Brain pericyte (primary cell): ENCODE measurements at places on chromosomes 11 and 22.

DNA sequence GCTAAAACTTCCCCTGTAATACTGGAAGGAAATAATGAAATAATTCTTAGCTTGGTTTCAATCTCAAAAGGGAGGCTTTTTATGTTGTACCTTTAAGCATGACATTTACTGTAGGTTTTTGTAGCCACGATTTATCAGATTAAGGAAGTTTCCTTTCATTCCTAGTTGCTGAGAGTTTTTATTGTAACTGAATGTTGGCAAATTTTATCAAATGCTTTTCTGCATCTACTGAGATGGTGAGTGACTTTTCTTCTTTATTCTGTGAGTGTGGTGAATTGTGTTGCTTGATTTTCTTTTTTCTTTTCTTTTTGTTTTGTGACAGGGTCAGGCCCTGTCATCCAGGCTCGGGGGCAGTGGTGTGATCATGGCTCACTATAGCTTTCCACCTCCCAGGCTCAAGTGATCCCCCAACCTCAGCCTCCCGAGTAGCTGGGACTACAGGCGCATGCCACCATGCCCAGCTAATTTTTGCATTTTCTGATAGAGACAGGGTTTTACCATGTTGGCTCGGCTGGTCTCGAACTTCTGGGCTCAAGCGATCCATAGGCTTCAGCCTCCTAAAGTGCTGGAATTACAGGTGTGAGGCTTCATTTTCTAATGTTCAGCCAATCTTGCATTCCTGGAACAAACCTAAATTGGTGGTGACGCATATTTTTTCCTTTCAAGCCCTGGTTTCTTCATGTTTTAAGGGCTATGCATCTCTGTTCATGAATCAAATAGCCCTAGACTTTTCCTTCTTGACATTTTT, 26.2 kb downstream of the SUSD2 start:
- DNase-seq: no peak

GRCh38 chr11:11163236-11163635, 189.8 kb downstream of the CSNK2A3 start:
- no peak for DNase-seq

DNA sequence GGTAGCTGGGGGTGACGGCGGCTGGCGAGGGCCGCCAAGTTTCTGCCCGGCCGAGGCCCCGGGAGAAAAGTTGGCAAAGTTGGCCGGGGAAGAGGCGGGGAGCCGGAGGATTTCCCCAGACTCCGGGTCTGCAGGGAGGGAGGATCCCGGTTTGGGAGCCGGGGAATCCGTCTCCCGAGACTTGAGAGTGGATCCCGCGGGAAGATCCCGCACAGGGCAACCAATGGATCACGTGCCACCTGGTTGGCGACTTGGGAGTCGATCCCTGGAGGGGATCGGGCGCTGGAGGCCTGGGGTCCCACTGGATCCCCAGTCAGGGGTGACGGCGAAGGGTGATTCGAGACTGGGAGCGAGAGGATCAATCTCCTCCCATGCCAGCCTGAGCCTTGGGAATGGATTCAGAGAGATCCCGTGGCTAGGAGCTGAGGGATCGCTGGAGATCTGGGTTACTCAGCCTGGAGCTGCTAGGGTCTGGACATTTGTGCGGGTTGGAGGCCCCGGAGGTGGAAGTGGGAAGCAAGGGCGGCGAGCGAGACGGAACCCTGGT, 394 bp downstream of the KIAA1671 start:
- no peak for DNase-seq

DNA sequence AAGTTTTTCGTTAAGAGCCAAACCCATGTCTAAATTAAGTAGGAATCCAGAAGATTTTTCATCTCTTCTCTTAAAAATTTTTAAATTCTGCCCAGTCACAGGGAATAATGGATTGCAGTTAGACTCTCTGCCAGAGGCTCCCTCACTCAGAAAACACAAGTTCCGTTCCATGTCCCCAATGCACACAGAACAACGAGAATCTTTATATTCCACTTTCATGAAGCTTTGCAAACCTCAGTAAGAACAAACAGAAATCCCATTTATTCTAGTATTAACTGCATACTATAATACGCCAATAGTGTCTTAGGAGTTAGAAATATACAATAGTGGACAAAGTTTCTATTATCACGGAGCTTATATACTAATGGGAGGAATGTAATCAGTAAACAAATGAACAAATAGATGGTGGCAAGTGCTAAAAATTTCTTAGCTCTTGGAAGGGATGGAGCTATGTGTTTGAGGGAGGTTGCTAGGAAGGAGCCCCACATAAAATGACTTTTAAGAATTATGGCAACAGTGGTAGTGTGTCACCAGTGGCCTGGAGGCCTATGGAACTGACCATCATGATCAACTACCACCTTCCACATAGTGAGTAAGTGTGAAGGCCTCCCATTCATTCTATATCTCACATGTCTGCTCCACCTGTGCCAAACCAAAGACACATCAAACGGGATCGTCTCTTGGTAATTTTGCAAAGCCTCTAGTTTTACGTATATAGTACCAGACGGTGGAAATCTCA, 24.9 kb downstream of the PICALM start:
- DNase-seq: no peak

- DNase-seq: no peak
These were observed 107.7 kb upstream of the POU2AF2 start for GRCh38 chr11:111137846-111138245.

DNA sequence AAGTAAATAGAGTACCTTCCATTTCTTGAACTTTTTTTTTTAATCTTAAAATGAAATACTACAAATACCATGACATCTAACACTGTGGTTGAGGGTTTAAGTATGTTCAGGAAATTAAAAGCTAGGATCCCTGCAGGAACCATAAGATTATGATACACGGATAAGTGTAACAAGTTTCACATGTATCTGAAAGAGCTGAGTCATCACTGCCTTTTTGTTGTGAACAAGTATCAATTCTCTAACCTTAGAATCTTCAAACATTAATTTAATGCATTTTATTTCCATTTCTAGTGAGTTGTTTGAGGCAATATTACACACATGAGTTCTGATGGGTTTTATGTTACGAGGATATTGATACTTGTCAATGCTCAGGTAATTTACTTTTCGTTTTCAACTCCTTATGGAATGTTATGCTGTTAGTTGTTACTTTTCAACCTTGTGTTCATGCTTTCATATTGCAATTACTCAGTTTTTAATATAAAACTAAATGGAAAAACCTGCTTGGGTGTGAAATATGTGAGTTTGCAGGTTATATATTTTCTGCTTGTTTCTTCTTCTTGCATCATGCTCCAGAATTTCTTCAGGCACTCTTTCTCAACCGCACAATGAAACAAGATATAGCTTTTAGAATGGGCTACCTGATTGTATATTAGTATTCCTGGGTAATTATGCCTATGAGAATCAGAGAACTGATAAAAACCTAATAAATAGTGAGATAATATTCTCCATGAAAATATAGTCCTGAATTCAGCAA, 361.3 kb upstream of the MTNR1B start:
- DNase-seq: no peak

- DNase-seq: no peak
These were observed 23.5 kb upstream of the L3MBTL2 start for GRCh38 chr22:41181349-41182241.

DNA sequence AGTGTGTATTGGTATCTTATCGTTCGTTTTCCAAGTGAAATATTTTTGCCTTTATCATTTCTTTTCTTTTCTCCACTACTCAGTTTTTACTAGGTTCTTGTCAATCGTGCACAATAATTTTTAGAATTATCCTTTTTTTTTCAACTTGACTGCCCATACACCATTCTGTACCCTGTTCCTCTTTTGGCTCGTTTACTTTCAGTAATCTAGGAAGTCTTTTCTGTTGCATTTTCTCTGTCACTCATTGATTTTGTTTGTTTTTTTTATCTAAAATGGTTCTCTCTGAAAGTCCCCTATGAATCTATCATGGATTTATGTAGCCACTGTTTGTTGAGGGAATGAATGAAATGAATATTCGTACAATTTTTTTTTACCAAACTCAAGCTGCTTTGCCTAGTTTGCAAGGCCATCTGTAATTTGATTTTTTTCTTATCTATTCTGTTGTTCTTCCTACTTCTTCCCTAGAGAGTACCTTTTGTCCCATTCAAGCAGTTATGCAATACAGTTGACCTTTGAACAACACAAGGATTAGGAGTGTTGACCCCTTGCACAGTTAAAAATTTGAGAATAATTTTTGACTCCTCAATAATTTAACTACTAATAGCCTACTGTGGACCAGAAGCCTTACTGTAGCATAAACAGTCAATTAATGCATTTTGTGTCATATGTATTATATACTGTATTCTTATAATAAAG, 166.3 kb downstream of the TMEM135 start:
- DNase-seq: no peak

GRCh38 chr11:14803846-14804245, 88.2 kb downstream of the CYP2R1 start:
- no peak for DNase-seq

DNA sequence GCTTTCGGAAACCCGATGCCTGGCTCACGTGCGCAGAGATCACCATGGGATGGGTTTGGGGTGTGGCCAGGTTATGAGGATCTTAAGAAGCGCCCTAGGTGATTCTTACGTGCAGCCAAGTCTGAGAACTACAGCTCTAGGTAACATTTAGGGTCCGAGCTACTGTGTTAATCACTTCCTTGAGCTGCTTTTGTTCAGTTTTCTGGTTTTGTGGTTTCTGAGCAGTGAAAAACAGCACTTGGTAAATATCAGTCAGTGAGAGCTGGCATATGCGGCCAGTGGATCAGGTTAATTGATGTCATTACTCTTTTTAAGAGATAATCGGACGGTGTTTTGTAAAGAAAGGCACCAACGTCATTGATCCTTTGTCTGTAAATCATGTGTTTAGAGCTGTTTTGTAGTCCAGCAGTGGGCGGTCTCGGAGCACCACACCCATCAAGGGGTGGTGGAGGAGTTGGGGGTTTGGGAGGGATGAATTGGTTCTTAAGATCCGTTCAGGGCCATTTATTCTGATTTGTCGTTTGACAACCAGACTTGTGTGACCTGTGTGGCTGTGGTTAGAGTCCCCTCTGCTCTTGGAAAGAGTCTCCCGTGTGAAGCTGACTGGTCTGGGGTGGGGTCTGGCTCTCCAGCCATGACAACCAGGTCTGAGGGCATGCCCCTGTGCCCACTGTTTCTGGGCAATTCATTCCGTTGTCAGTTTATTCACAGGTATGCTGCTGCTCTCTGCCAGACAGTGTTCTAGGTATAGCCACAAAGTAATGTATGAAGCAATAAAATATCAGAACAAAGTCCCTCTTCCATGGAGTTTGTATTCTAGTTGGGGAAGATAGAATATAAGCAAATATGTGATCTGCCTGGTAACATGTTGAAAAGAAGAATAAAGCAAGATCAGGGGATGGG, 61.9 kb upstream of the SORL1-AS1 start:
- no peak for DNase-seq

DNA sequence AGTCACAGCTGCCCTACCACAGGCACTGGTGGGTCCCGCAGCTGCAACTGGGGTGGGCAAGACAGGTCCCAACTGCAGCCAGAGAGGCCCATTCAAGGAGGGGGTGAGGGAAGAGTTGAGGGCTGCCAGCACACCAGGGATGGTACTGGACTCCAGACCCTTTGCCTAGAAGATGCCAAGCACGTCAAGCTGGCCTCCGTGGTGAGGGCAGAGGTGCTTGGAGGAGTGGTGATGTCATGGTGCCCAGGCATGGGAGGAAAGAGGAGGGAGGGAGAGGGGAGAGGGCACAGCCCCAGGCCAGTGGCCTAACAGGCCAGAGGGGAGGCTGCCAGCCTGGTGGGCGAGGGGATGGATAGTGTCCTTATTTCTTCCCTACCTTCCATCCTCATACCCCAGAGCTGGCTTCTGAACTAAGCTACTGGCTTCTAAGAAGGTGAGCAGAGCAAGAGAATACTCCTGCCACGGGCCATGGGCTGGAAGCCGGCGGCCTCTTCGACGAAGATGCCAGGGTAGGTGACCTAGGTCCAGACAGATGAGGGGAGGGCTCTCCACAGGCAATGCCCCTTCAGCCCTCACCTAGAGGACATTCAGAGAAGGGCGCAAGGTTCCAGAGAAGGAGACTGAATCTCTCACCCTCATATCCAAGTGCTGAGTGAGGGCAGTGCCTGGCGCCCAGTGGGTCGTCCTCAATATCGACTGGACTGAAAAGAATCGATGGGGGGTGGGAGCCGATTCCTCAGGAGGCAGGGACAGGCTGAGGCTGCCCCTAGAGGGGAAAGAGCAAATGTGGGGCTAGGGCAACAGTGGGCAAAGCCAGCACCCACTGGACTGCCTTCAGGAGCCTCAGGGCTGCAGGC, 1.8 kb downstream of the SYT7 start:
- no peak for DNase-seq

- no peak for DNase-seq
These were observed 116.6 kb downstream of the PLEKHA7 start for GRCh38 chr11:16897470-16898061.

GRCh38 chr11:132093536-132094259, 723.3 kb downstream of the NTM start:
- no peak for DNase-seq

DNA sequence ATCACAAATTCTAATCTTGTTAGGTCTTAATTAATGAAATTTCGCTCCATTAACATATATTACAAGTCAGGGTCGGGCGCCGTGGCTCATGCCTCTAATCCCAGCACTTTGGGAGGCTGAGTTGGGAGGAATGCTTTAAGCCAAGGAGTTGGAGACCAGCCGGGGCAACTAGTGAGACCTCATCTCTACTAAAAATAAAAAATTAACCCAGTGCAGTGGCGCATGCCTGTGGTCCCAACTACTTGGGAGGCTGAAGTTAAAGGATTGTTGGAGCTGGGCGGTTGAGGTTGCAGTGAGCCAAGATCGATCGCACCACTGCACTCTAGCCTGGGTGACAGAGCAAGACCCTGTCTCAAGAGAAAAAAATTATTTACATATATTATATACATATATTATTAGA, 1.9 kb downstream of the TMA7B start:
- DNase-seq: no peak

- DNase-seq: no peak
These were observed 30.9 kb downstream of the ART5 start for GRCh38 chr11:3610846-3611245.

- no peak for DNase-seq
These were observed 34.2 kb upstream of the PRAME start for GRCh38 chr22:22593250-22593649.

DNA sequence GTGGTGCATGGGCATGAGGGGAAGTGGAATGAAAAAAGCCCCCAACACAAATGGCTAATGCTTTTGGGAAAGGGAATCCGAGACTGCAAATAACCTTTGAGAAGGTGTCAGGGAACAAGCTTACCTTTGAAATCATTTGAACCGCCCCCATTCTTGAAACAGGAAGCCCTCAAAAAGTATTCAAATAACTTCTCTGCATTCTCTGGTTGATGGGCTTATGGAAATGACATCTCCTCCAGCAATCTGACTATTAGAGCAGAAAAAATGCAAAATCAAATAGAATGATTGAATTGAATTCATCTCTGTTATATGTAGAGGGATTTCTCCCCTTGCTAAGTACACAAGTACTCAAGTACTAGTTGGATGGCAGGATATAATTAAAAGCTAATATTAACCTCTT, 409.9 kb downstream of the TMEM135 start:
- DNase-seq: no peak

- no peak for DNase-seq
These were observed 20.3 kb upstream of the MALAT1 start for GRCh38 chr11:65478388-65479183.

DNA sequence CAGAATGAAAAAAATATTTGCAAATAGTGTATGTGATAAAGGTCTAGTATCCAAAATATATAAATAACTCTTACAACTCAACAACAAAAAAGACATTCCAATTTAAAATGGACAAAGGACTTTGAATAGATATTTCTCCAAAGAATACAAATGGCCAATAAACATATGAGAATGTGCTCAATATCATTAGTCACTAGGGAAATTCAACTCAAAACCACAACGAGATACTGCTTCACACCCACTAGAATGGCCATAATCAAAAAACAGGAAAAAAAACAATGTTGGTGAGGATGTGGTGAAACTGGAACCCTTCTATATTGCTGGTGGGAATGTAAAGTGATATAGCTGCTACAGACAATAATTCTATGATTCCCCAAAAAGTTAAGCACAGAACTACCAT, 38.6 kb upstream of the RPS13 start:
- DNase-seq: no peak
